ENCODE measurements at places on chromosomes 12 and 14.
A peak's percentile ranks its signal among the peaks of the same experiment; 100 is the strongest.

GRCh38 chr12:39490500-39491282 is 47.8 kb upstream of the KIF21A start:
- DNase-seq, result no peak

DNA sequence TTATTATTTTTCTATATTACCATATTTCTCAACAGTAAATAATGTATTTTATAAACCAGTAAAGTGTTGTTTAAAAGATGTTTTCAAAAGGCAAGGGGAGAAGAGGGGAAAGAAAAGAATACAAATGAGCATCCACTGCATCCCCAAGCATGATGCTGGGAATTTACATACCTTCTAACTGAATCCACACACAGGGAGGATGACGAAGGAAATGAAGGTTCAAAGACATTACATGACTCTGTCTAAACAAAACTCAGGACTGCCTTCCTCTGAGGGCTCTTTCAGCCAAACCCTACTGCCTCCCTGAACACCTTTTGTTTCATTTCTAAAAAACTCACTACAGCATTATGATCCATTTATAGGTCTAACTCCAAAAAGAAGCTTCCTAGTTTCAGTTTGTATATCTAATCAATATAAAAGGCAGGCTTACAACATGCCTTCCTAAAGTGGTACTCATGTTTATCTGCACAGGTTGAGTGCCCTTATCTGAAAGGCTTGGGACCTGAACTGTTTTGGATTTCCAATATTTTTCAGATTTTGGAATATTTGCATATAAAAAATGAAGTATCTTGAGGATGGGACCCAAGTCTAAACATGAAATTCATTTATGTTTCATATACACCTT is 30.3 kb downstream of the DICER1 start:
- no peak for DNase-seq

DNA sequence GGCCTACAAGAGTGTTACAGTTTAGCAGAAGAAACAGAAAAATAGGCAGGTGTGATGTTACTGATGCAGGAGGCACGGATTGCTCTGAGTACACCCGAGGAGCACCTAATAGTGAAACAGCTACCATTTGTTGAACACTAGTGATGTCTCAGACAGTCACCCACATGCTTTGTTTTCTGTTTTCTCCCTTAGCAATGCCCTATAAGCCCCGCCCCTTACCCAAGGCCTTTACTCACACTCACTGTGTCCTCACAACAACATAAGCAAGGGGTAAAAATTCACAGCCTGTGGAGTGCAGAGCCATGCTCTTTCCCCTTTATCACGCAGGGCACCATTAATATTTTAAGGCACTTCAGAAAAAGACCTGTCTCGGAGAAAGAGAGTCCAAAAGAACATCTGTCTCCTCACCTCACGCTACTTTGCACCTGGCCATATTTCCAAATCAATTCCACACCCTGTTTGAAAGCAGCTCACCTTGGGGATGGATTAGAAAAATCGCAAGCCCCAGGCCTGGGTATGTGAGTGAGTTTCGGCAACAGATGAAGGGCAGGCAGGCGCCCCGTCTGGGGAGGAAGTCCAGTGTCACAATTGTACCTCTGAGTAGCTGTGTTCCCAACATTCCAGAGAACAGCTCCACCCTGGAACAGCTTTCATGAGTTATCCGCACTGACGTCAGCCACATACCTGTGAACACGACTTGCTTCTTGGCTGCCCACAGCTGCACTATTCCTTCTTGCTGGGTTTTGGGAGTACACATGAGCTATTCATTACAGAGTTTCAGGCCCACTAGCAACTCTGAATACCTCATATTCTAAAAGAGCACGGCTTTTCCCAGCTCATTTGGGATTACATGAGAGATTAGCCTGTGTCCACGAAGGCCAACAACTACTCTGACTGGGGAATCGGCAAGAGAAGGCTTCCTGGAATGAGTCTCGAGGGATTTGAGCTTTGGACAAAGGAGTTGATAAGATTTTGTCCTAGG is 26.0 kb downstream of the MAPK1IP1L start:
- DNase-seq, result peak; percentile 4

- no peak for DNase-seq
Observed at GRCh38 chr12:116672842-116673516, 64.9 kb downstream of the SPRING1 start.

DNA sequence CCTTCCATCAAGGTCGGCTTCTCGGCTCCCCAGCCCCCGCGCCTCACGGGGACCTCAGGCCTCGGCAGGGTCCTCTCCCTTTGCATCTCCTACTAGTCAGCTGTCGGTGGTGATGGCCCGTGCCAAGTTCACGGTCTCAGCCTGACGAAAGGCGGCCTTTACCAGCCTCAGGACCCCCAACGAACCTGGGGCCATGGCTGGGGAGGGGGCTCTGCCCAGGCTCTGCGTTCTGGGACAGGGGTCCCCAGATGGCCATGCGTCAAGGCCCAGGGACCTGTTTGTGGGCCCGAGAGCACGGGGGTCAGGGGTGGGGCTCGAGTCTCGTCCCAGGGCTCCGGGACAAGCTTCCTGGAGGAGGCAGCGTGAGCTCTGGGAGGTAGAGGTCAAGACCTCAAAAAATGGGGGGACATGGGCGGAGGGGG is 32.8 kb upstream of the DEGS2 start:
- DNase-seq, result no peak

GRCh38 chr12:77965790-77966189 is 135.1 kb downstream of the NAV3 start:
- no peak for DNase-seq

GRCh38 chr12:2891240-2892053 is 756 bp downstream of the TULP3 start:
- peak; percentile 19 for DNase-seq

DNA sequence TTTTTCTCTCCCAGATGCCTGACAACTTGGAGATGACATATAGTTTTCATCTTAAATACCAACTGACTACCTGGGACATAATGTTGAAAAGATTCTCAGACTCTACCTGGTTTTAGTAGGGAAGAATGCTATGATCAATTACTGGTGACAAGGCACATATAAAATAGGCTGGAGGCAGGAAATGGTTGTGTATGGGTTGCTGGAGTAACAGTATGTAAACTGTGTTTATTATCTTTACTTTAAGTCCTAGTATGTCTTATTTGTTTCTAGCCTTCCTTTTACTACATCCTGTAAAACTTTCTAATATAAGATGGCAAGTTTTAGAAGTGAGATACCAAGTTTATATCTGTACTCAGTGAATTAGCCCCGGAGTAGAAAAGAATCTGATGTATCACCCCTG is 98.1 kb downstream of the NUBPL start:
- no peak for DNase-seq

GRCh38 chr12:49687941-49688340 is 19.3 kb downstream of the FMNL3 start:
- no peak for DNase-seq

DNA sequence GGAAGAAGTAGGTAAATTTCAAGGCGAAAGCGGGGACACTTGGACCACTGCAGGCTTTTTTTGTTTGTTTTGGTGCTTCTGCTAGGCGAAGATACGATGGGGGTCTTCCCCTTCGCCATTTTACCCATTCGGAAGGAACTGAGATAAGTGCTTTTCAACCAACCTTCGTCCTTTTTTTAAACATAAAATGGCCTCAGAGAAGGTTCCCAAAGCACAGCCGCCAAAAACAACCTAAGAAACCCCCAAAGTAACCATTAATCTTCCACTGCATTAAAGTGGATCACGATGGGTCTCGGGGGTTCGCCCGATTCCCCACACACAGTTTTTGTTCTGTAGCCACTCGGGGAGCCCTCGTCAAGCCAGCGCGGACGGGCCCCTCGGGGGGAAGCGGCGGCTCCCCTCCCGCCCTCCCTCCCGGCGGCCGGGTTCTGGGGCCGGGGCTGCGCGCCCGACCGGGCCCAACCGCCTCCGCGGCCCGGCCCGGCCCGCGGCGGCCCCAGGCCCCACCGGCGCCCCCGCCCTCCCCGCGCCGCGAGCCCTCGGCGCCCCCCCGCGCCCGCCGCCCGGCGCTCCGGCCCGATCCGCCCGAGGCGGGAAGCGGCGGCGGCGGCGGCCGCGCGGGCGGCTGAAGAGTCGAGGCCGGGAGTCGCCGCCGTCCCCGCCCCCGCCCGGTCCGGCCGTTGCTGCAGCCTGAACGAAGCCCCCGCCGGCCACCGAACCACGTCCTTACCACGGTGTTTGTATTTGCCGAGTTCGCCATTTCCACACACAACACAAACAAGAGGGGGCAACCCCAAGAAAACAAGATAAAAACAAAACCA is 790 bp downstream of the GTF2A1 start:
- peak; percentile 42 for DNase-seq

DNA sequence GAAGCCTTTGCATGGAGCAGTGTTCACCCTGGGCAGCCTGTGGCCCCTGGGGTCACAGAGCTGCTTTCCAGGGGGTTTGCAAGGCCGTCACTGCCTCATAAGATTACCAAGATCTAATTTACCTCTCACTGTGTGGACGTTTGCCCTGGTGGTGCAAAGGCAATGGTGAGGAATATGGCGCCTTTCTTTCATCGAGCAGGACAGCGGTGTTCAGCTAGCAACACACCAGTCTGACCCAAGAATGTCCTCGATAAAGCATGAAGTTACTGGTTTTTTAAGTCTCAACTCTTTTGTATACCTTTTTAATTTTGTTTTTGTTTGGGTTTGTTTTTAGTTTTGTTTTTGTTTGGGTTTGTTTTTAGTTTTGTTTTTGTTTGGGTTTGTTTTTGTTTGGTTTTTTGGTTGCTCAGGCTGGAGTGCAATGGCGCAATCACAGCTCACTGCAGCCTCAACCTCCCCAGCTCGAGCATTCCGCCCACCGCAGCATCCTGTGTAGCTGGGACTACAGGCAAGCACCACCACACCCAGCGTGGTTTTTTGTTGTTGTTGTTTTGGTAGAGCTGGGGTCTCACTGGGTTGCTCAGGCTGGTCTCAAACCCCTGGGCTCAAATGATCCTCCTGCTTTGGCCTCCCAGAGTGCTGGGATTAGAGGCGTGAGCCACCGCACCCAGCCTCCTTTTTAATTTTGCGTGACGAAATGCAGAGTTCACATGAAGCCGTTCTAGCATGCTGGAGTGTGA is 57.9 kb downstream of the PPP2R5C start:
- DNase-seq, result peak; percentile 58

- no peak for DNase-seq
Observed at GRCh38 chr12:19771858-19772257, 332.6 kb downstream of the AEBP2 start.

- DNase-seq, result no peak
Observed at GRCh38 chr12:1844223-1844622, 23.9 kb downstream of the LRTM2 start.

DNA sequence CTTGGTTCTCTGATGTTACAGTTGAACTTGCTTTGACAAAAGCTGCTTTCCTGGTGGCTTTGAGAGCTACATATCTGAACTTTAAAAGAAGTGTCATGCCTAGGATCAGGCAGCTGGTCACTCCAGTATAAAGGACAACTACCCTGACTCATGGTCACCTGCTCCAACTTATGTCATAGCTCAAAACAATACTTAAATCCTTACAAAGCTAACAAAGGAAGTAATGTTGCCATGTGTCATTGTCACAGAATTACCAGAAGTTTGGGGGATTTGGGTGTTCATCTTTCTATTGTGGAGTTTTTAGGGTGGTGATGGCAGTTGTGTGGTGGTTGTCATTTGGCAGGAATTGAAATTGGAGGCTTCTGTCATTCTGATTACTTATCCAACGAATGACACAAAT is 1.8 kb upstream of the TCP11L2 start:
- DNase-seq, result no peak

DNA sequence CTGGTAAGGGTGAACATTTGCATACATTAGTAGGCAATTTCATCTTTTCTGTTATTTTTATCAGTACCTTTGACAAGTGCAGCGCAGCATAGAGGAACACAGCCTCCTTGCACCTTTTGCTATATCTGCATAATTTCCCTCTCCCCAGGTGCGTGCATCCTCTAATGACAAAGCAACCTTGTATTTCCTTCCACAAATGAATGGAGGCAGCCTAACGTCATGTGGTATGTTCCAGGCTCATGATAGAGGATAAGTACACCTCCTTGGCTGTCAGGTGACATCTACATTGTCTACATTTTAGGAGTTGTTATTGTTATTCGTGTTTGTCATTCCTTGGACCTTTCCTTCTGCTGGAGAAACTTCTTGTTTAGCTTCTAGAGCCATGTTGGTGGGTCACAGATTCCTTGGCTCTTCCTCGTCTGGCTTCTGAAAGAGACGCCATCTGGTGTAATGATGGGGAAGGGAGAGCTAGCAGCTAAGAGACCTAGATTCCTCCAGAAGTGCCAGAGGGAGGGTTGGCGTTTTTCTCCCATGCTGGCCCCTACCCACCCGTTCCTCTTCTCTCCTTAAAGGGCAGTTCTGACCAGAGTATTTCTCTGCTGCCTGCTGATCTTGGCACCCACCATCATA is 37.0 kb downstream of the EVL start:
- DNase-seq, result no peak

GRCh38 chr12:105773471-105773870 is 365.3 kb downstream of the NUAK1 start:
- no peak for DNase-seq

DNA sequence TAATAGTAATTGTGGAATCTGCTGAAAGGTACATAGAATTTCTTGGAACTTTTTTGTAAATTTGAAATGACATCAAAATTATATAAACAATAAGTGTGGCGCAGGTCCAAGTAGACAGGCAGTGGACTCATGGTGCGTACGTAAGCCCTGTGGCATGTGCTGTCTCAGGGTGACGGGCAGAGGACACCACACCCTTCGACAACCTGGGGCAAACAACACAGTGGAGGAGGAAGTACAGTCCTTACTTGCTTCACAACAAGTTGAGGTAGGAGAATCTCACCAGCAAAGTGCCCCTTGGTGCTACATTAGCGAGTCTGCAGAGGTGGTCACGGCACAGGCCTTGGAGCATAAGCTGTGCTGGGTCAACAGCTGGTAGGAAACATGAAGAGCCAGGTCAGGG is 180.9 kb downstream of the AEBP2 start:
- DNase-seq, result no peak

- DNase-seq, result peak; percentile 57
Observed at GRCh38 chr14:52694761-52695480, 437 bp downstream of the ERO1A start.

DNA sequence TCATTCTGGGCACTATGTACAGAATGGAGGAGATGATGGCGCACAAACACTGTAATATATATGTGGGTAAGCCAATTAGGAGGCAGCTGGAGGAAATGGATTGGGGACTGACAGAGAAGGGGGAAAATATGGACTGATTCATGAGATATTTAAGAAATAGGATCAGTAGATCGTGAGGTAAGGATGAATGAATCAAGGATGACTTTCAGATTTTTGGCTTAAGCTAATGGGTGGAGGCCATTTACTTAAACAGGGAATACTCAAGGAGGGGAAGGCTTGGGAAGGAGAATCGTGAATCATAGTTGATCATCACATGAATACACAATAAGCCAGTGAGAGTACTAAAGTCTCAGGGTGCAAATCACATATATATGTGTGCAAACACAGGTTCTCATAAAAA is 11.2 kb upstream of the GNPNAT1 start:
- DNase-seq, result no peak

GRCh38 chr12:124856132-124856841 is 7.4 kb downstream of the SCARB1 start:
- DNase-seq, result no peak

DNA sequence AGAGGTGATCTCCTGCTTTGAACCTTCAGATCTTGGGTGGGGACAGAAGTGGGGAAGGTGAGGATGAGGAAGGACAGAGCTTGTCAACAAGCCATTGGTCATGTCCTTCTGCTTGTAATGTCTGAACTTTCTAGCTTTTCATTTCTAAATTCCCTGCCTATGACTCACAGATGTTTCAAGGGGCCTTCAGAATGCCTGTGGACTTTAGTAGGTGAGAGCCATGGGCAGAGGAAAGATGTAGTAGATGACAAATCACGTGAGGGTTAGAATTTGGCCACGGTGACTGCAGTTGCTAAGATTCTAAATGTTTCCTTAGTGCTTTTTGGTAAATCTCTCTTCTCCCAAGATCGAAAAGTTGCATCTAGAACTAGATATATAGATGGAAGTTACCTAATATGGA is 18.7 kb upstream of the CREBL2 start:
- DNase-seq, result no peak

All from stimulated activated CD4-positive, alpha-beta T cell treated with anti-CD3 and anti-CD28 coated beads, Interleukin-4, amount 100 ng/mL, for 4 hours (primary cell).